ENCODE measurements at places on chromosomes 2 and 18. TPM values are rescaled to one million over a fixed set of nuclear protein-coding genes. Genes with fewer than 3 reads are reported as not detected.

FHL2 gene
- 6.5 TPM for total RNA-seq

FIGN gene
- not detected for total RNA-seq

C2orf80 gene
- not detected for total RNA-seq

SERPINB11 gene
- not detected for total RNA-seq

DCAF17 gene
- 19.7 TPM for total RNA-seq

SP100 gene
- 282 TPM for total RNA-seq

IDH1 gene
- 27.2 TPM for total RNA-seq

ASPRV1 gene
- total RNA-seq: 1.3 TPM

IL36RN gene
- total RNA-seq: not detected

TEX44 gene
- not detected for total RNA-seq

FN1 gene
- 0.82 TPM for total RNA-seq

CCNT2 gene
- total RNA-seq: 43.7 TPM

MAP3K2 gene
- 52.8 TPM for total RNA-seq

OSR1 gene
- total RNA-seq: not detected

PRKAG3 gene
- not detected for total RNA-seq

ANKRD30BL gene
- not detected for total RNA-seq

PDE1A gene
- not detected for total RNA-seq

TNS1 gene
- total RNA-seq: 0.36 TPM

TACR1 gene
- total RNA-seq: not detected

CIB4 gene
- total RNA-seq: not detected

QPCT gene
- 0.18 TPM for total RNA-seq

DSG1 gene
- total RNA-seq: not detected

ALLC gene
- not detected for total RNA-seq

TXNDC2 gene
- not detected for total RNA-seq

ATP6V1B1 gene
- total RNA-seq: not detected

BOLL gene
- not detected for total RNA-seq

ANKRD30B gene
- not detected for total RNA-seq

PCARE gene
- not detected for total RNA-seq

AOX1 gene
- total RNA-seq: not detected

SP140 gene
- 117 TPM for total RNA-seq

SLC20A1 gene
- 161 TPM for total RNA-seq

CTLA4 gene
- total RNA-seq: 26.0 TPM

MEP1B gene
- 0.11 TPM for total RNA-seq

HAAO gene
- 2.2 TPM for total RNA-seq

SP110 gene
- 129 TPM for total RNA-seq

TANC1 gene
- 0.20 TPM for total RNA-seq

RFX8 gene
- total RNA-seq: 6.6 TPM

RAMP1 gene
- total RNA-seq: 10.7 TPM

LRP1B gene
- not detected for total RNA-seq

DLX2 gene
- total RNA-seq: not detected

All from T-helper 2 cell treated with Interferon-gamma antibody and Interleukin-4, amounts not matched to agents 100 ng/mL and 5 ng/mL, for 36 hours (primary cell).